ENCODE measurements at places on chromosomes 2 and 18.

DNA sequence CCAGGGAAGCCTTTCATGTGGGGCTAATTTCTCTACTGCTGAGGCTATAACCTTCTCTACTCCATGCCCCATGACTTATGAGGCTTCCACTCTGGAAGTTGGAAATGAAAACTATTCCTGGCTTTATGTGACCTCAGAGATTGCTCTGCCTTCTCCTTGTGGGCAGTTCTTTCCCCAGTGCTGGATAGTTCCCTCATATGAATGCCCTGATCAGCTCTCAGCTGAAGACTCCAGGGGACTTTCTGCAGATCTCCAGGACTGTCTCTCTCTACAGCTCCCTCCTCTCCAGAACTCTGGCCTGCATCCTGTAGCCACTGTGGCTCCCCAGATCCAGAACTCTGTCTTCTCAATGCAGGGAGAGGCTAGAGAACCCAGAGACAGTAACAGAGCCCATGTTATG, 235.1 kb downstream of the SEPTIN10 start:
- no peak for DNase-seq

DNA sequence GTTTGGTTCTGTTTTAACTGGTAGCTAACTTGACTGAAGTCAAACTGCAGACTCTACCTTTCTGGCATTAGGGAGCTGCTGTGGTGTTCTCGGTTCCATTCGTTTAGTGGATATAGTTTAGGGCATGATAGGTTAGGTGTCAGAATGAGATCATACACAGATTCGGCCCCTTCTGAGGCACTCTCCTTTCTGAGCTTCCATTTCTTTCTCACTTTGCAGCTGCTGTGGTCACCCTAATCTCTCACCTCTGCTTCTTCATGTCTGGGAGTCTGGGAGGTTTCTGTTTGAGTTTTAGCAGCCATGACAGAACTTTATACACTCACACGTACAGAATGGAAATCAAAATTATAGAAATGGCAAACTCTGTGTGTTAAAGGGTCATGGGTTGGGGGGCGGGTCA, 122.8 kb downstream of the ATP9B start:
- no peak for DNase-seq

GRCh38 chr2:113867571-113867970, 22.3 kb upstream of the ACTR3 start:
- no peak for DNase-seq

- DNase-seq, result no peak
Measured at GRCh38 chr18:52200406-52200805, 139.6 kb upstream of the DCC start.

DNA sequence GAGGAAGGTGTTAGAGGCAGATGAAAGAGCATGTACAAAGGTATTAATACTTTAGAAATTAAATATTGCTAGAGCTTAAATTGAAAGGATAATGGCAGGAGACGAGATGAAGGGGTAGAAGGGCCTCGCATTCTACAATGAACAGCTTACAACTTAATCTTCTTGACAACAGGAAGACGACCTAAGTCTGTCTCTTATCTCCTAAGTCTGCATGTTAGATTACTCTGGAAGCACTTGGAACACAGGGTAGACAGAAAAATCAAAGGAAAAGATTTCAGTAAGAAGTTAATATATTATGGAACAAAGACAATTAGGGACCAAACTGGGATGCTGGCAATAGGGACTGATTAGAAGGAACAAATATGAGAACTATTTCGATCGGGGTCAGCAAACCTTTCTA, 34.9 kb downstream of the SMC6 start:
- no peak for DNase-seq

GRCh38 chr2:150234787-150235446, 252.6 kb downstream of the RND3 start:
- no peak for DNase-seq

DNA sequence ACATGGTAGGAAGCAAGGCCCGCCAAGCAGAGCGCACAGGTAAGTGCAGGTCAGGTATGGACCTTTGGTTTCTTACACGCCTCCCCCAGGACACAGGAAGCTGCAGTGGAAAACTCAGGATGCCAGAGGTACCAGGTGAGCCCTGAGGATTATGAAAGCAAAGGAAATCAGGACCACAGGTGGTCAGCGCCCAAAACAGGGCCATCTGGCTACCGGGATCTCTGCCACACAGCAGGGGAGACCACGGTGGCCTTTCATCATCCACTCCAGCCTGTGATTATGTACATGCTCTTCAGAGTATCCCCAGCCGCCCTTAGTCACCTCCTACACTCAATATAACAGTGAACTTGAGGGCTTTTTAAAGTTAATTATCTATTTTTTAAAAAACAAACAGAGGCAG, 125.5 kb upstream of the EPC2 start:
- DNase-seq, result no peak

DNA sequence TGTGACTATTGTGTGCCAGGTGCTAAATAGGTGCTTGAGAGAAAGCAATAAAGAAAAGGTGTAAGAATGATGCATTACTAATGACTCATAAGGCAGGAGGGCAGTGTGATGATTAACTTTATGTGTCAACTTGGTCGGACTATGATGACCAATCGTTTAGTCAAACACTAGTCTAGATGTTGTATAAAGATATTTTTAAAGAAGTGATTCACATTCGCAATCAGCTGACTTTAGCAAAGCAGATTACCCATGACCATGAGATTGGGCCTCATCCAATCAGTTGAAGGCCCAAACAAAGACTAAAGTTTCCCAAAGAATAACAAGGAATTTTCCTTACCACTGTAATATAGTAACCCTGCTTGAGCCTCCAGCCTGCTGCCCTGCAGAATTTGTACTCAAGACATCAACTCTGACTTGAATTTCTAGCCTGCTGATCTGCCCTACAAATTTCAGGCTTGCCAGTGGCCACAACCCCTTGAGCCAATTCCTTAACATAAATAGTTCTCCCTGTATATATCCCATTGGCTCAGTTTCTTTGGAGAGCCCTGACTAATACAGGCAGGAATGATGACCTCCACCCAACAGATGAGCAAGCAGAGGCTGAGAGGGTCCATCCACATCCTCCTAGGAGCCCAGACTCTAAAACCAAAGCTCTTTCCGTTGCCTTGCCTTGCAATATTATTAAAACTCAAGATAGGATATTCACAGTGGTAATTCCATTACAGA, 132.6 kb downstream of the ACTR3 start:
- no peak for DNase-seq

DNA sequence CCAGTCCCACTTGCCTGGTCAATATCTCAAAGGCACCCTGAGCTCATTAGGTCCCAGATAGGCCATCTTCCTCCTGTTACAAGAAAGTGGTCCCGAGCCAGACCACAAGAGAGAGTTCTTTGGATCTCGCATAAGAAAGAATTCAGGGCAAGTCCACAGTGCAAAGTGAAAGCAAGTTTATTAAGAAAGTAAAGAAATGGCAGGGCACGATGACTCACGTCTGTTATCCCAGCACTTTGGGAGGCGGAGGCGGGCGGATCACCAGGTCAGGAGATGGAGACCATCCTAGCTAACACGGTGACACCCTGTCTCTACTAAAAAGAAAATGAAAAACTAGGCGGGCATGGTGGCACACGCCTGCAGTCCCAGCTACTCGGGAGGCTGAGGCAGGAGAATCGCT, 10.8 kb upstream of the SMAD7 start:
- DNase-seq, result no peak

DNA sequence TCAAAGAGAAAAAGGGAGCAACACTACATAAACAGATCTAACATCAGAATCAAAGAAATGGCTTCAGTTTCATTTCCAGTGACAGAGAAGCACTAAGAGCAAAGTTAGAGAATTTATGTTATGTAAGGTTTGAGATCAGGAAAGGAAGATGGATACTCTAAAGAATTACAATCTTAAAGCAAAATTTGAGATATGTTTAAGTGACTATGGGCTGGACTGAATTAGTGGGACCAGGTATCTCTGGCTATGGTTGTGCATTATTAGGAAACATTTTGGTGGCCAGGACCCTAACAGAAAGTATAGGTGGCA, 208.2 kb downstream of the CCDC178 start:
- DNase-seq, result no peak

GRCh38 chr2:190847504-190848081, 33.0 kb upstream of the GLS start:
- no peak for DNase-seq

DNA sequence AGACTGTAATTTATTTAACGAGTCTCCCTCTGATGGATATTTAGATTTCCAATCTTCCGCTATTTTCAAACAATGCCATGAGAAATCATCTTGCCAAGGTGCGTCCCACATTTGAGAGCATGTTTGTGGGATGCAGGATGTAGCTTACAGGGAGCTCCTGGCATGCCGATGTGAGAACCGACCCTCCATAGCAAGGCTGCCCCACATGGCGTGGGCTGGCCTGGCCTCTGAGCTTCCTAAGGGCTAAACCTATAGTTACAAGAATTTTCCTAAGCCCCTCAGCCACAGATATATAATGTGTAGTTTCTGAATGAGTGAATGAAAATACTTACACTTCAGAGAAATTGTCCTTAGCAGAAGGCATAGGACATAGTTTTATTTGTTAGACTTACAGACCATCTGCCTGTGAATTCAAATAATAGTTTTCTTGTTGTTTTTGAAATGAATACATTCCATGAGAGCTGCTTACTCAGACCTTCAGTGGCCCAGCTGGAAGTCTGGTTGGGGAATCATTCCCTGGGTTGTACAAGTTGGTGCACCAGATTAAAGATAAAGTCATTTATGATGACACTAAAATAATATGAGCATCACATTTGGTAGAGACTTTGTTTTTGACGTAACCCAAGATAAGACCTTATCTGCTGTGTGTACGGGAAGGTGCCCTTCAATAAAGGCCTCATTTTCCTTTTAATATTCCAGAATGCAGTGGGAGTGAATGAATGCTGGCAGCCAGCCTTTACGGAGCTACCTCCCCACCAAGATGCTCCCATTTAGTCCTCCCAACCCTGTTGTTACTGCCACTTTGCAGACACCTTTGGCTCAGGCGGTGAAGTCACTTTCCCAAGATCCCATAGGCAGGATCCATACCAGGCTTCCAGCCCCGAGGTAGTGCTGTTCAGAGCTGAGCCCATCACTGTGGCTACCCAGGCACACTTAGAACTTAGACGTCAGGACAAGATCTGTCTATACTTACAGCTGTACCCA, 107.1 kb downstream of the GLI2 start:
- no peak for DNase-seq

DNA sequence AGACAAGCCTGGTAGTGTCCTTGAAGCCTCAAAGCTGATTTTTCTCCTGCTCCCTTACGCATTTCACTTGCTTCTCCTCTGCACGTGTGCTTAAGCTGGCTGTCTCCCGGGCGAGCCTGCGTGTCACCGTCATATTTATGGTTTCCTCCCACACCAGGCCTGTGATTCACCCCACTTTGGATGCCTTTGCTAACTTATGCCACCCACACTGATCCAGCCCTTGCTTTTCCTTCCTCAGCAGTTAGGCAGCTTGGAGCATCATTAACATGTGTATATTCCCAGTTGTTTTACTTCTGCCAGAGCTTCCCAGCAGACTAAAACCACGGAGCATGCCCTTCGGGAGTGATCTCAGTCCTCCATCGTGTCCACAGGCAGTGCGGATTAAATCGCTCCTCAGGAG, 2.2 kb downstream of the ST3GAL5 start:
- peak; percentile 65 for DNase-seq

DNA sequence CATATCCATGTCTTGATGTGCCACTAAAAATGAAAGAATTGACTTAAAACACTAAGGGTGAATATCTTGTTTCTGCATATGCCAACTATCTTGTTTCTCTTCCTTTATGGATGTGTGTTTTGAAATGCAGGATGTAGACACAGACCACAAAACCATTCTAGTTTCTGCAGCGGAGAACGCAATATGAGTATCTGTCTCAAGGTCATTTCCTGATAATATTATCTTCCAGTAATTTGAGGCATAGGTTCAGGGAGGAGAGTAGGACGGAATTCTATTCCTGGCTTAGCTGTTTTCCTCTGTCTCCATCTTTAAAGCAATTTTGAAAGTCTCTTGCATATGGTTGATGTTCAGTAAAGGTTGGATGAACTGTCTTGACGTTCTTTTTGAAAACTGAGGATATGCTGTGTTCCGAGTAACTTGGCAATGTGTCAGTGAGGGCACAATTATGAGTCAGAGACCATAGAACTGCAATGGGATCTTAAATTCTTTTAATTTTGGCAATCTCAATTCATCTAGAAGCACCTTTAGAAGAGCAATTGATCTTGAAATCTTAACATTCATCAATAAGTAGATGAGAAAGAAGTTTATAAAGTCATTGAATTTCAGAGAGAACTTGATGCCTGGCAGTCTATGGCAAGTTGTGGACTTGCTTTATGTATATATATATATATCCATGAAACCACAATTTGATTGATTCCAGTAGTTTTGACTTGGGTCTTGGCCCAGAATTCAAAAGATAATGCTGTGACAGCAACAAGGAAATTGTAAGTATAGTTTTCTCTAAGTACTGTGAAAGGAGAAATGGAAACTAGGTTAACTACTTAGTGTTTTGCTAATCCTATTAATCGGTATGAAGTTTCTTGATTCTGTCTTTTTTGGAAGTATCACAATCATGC, 24.8 kb downstream of the RAB27B start:
- DNase-seq, result no peak

DNA sequence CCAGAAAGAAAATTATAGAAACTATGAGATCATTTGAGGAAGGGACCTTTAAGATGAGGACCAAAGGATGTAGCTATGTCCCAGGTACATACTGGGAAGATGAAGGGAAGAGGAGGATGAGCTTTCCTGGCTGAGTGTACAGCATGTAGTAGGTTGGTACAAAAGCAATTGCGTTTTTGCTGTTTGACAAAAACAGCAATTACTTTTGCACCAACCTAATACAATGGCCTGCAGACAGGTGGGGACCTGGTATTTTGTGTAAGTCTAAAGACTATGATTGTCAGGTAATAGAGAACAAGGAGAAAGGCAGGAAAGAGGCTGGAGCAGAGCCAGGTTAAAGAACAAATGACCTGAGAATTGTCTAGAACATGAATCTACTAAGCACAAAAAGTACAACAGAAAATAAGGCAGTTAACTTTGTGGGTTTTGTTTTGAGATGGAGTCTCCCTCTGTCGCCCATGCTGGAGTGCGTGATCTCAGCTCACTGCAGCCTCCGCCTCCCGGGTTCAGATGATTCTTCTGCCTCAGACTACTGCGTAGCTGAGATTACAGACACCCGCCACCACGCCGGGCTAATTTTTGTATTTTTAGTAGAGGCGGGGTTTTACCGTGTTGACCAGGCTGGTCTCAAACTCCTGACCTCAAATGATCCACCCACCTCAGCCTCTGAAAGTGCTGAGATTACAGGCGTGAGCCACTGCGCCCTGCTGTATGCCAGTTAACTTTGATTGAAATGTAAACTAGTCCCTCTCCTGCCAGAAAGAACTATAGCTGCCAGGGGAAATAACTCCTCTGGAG, 3.2 kb upstream of the TGOLN2 start:
- no peak for DNase-seq

Data from heart left ventricle (tissue), 16 donors.